ENCODE measurements at places on chromosomes 4 and X. TPM values are rescaled to one million over a fixed set of nuclear protein-coding genes. Genes with fewer than 3 reads are reported as not detected.

The SULT1B1 gene
- 7.9 TPM for total RNA-seq

The ACOX3 gene
- 46.9 TPM for total RNA-seq

The CPE gene
- 151 TPM for total RNA-seq

The WDR17 gene
- 7.2 TPM for total RNA-seq

The TIGD4 gene
- 3.9 TPM for total RNA-seq

The SPANXN4 gene
- not detected for total RNA-seq

The STAP1 gene
- total RNA-seq, result 5.5 TPM

The CDX4 gene
- not detected for total RNA-seq

DNA sequence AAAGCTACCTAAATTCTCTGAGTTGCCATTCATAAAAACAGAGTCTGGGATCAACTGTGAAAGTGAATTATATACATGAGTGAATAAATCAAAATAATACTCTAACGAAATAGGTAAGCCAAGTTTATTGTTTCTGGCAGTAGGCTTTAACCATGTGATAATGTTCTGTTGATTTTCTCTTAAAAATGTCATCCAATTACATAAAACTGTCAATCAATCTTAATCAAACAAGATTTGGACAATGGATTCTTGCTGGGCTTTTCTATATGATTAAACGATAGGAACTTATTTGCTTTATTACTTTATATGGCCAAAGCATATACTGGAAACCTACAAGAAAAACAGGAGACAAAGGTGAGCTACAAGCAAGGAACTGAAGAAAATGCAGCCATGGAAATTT is 148.8 kb downstream of the INPP4B start:
- DNase-seq, result no peak

- no peak for DNase-seq
Observed at GRCh38 chr4:121199742-121200561, 35.8 kb upstream of the TNIP3 start.

GRCh38 chr4:161247831-161248230 is 916.0 kb downstream of the FSTL5 start:
- DNase-seq, result no peak

DNA sequence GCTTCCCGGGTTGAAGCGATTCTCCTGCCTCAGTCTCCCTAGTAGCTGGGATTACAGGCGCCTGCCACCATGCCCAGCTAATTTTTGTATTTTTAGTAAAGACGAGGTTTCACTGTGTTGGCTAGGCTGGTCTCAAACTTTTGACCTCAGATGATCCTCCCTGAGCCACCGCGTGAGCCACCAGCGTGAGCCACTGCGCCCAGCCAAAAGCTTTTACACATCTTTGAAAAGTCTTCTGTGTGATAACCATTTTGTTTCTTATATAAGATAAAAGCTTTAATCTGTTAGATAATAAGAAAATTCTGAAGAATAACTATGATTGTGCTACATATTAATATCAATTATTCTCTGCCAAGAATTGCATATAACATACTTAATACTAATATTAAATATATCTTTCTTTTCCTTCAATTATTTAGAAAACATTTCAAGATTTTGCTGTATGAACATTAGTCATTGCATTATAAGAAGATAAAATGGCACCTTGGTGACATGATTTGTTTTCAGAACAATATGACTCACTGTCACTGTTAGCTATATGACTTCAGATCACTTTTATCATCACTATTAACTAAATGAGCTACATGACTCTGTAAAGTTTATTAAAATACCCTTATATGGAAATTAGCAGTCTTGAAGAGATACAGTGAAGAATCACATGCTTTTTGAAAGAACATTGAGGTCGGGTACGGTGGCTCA is 33.4 kb downstream of the RUFY3 start:
- no peak for DNase-seq

- DNase-seq, result no peak
Observed at GRCh38 chr4:177321647-177322046, 12.0 kb downstream of the NEIL3 start.

GRCh38 chrX:132017431-132018185 is 5.5 kb upstream of the STK26 start:
- no peak for DNase-seq

DNA sequence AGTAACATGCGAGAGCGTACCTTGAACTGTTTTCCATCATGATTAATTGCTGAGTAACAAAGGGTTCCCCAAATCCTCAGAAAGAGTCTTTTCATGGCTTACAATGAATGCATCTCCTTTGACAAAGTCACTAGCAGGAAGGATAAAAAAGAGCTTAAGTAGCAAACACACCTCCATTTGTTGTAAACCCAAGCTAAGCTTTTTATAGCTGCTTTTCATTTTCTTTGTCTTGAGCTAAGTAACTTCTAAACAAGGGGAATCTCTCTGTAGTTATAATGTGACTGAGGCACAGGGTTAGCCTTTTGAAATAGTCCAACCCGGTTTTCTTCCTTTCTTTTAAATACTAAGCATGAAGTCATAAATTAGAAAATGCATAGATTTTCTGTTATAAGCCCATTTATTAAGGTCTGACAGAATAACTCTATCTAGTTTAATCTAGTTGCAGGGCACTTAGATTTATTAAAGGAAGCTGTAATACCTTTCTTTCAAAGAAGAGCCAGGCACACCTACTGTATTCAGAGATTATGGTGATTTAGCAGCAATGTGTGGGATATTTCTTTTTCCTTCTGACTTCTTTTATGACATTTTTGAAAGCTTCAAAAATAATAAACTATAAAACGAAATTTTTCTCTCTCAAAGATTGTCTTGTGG is 226.9 kb upstream of the SMIM31 start:
- DNase-seq, result peak; percentile 16

GRCh38 chrX:30971774-30972603 is 82.9 kb upstream of the TAB3 start:
- DNase-seq, result peak; percentile 48

GRCh38 chrX:40685362-40685918 is 38.1 kb upstream of the CXorf38 start:
- DNase-seq, result no peak

DNA sequence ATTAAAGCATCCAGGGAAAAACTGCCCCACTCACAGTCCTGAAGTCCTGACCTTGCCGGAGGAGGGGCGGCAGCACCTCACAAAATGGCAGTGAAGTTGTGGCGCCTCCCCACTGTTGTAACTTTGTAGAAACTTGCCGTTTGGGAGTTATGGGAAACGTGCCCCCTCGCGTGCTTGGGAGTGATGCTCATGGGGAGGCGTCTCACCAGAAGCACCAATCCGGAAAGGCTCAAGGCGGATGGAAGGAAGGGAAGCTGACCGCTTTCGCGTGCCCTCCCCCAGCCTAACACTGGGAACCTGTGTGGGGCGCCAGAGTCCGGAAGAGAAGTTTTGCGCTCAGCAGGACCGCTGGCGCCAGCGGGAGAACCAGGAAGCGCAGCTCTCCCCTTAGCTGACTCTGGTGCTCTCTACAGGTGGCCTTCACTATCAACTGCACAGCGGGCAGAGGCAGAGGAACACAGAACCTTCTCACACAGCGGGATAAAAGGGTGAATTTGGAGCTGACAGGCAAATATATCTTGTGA is at the start of the genes CT45A10 and SAGE1:
CT45A10 (minus strand) TSS at position 151 of the 524 bp plus-strand sequence. CDS start 8,100 bp downstream, outside the sequence.
SAGE1 (plus strand) TSS at position 423 of the 524 bp plus-strand sequence. CDS start 2,527 bp downstream, outside the sequence.
- no peak for DNase-seq

GRCh38 chrX:50814701-50815100 is 707 bp upstream of the SHROOM4 start:
- no peak for DNase-seq

GRCh38 chr4:55372259-55372658 is 23.5 kb upstream of the TMEM165 start:
- no peak for DNase-seq

DNA sequence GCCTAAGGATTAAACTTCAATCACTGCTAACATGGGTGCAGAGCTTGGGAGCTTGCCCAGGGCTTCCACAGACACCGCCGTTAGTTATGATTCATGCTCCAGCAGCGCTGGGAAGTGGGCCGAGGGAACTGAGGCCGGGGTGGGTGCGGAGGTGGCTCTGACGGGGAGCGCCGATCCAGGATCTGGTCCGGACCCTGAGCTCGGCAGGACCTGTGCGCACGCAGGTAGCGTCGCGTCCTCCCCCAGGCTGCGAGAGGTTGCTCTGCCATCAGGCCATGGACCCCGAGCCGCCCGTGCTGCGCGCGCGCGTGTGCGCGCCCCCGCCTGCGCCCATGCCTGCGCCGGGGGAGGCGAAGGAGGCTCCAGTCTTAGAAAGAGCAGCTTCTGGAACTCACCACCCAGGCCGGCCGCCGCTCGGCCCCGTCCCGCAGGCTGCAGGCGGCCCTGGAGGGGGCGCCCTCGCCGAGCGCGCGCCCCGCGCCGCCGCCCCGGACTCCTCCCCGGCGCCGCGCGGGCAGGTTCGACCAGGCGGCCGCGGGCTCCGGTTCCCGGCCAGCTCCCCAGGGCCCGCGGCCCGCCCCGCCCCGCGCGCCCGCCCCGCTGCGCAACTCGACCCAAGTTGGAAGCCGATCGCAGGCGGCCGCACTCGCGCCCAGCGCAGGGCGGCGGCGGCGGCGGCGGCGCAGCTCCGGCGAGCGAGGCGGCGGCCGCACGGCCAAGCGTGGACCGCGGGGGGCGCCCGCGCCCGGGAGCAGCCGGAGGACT is 732 bp upstream of the ADRA2C start:
- peak; percentile 19 for DNase-seq

DNA sequence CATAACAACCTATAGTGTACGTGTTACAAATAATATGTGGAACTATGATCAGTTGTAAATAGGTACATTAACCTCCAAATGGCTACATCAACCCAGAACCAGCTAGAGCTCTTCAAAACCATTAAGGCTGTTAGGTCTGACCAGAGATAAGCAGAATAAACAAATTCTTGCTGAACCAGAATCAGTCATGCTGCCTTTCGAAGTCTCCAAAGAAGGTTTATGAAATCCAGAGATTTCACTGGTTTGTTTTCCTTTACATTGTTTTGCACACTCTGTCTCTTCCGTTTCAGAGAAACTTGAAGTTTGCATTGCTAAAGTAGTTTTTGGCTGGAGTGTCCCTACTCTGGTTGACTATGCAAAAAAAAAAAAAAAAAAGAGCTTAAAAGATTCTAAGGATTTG is 177.3 kb upstream of the SLIT2 start:
- peak; percentile 12 for DNase-seq

Data from umbilical cord (tissue), 2 donors.